Hypothalamus (tissue), 51 donors: ENCODE measurements at places on chromosomes 4 and X.

- DNase-seq = no peak
Observed at GRCh38 chrX:1533058-1533457, 3.9 kb downstream of the P2RY8 start.

GRCh38 chrX:104922206-104922621 is 298.3 kb downstream of the TEX13A start:
- DNase-seq = no peak

DNA sequence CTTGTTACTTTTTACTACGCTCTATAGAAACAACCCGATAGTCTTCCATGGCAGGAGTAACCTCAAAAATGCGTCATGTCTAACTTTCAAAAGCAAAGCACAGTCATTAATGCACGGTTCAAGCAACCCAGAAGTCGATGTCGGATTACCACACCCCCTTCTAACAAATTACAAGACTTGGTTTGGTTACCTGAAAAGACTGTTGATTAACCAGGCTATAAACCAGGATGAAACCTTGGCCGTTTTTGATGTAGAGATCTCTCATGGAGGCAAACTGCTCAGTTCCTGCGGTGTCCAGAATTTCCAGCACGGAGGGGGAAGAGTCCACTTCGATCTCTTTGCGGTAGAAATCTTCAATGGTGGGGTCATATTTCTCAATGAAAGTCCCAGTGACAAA is 2.4 kb downstream of the RAP2C start:
- DNase-seq = no peak

DNA sequence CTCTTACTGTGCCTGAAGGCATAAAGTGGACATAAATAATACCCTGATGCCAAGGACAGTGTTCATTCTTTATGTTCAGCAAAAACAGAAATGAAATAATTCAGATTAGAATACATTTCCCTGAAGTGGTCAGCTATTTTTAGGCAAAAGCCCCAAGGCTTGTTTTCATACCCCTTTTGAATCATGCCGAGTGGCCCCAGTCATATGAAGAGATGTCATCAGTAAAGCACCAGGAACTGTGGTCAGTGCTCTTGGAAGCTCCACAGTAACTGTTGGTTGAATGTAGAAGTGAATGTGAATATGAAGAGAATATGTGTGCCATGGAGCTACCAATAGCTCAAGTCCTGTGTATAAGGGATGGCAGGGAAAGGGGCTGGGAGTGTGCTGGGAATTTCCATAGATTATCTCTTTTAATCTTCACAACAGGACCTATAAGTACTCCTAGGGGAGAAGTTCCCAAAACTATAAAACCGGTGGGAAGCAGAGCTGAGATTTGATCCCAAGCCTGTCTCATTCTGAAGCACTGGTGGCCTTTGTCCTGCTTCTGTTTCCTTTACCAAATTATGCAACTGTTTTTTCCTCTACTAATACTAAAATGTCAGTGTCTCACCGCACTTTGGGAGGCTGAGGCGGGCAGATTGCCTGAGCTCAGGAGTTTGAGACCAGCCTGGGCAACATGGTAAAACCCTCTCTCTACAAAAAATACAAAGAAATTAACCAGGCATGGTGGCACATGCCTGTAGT is 52.6 kb downstream of the FNIP2 start:
- DNase-seq = no peak

DNA sequence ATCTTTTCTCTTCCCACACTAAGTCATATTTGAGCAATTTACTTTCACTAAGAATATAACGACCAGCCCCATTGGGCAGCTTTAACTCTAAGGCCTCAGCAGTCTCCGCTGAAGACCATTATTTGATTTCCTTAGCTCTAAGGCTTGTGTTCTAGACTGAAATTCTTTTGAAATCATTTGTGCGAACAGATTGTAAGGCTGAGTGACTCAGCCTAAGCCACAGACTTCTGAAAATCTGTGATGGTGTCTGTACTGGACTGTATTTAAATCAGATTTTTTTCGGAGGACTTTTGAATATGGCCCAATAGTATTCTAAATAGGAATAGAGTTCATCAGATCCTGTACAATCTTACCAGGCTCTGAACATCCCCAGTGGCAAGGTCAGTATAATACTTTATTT is 150.3 kb upstream of the TECRL start:
- DNase-seq = no peak

DNA sequence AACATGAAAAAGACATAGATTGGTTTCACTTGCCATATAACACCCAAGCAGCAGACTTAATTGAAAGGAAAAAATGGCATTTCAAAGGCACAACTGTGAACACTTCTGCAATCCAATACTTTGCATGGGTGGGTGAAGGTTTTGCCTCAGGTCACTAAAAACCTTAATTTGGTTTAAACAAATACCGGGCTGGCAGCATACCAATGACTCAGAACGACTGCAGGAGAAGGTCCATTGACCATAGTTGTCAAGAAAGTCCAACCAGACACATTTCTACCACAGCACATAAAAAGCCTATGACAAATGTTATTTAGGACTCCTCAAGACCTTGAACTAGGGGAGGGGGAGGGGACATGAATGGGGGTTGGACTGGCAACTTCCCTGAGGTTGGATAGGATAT is 183.6 kb upstream of the TRPC5 start:
- DNase-seq = no peak

GRCh38 chrX:103464774-103465117 is 54.5 kb downstream of the RAB40A start:
- peak; percentile 7 for DNase-seq

DNA sequence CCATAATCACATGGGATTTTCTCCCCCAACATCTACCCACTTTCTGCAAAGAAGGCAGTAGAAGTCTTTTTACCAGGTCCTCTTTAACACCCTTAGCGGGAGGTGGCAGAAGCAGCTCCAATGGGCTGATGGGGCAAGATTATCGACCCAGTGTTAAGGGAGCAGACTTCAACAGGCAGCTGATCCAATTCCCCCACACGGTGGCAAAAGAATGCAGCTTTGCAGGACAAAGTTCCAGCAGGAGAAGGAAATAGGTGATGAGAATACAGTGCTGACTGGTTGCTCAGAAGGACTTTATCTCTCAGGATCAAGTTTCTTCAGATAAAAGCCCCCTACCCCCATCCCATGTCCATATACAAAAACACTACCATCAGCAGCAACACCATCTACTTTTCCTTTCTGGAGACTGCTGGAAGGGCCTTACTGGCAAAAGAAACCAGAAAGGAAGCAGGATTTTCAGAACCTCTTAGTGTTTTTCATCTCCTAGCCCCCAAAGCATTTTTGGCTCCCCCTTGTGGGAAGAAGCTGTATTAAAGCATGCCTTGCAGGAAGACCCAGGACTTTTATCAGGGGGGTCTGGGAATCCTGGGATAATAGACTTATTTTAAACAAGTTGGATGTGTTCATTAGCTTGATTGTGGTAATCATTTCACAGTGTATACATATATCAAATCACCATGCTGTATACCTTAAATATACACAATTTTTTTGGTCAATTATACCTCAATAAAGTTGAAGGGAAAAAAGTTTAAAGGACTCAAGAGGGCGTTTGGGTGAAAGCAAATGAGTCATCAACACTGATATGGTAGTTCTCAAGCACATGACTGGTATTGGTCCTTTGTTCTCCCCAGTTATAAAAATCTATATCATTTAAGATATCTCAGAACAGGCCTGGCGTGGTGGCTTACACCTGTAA is 146.4 kb downstream of the GPC3 start:
- no peak for DNase-seq

- no peak for DNase-seq
Observed at GRCh38 chr4:175811228-175811627, 836 bp downstream of the GPM6A start.

- no peak for DNase-seq
Observed at GRCh38 chr4:2830632-2831610, 12.7 kb upstream of the ADD1 start.

- DNase-seq = no peak
Observed at GRCh38 chrX:100643956-100644860, at the start of gene SRPX2. Gene SRPX2 (plus strand): TSS chrX:100644199. CDS start chrX:100646323, 2,124 bp downstream.

- DNase-seq = no peak
Observed at GRCh38 chr4:128810331-128810870, 901 bp downstream of the JADE1 start.

- no peak for DNase-seq
Observed at GRCh38 chr4:39291686-39292085, 74.5 kb downstream of the RFC1 start.

- no peak for DNase-seq
Observed at GRCh38 chr4:147854154-147854553, 122.3 kb downstream of the ARHGAP10 start.

DNA sequence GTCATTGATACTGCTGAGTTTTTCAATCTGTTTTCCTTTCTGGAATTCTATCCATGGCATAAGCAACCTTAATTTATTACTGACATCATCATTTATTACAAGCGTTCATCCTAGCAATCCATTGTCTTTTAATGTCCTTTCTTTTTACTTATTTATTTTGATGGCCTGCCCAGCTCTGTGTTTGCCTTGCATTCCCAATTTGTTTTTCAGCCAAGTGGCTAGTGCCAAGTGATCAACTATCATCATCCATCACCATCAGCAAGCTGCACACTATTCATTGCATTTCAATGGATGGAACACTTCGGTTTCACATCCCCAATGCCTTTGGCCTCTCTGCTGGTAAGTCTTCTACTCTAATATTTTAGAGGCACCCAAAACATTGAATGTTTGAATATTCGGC is 831.7 kb upstream of the EPHA5 start:
- DNase-seq = no peak

- DNase-seq = no peak
Observed at GRCh38 chrX:27863809-27864208, 56.0 kb downstream of the MAGEB10 start.

GRCh38 chr4:26819026-26819425 is 41.6 kb upstream of the STIM2 start:
- no peak for DNase-seq

- DNase-seq = no peak
Observed at GRCh38 chr4:173091362-173091761, 77.2 kb upstream of the GALNT7 start.
